Bladder microvascular endothelial cell (primary cell): ENCODE measurements at places on chromosomes 3 and 15. TPM values are rescaled to one million over a fixed set of nuclear protein-coding genes. Genes with fewer than 3 reads are reported as not detected.

The GABRB3 gene
- under 0.01 TPM in 1 of 2 replicates, not detected in the other for total RNA-seq

The CFAP20DC gene
- total RNA-seq, result 0.81 and 0.82 TPM in 2 replicates

The PIGBOS1 gene
- 5.0 and 5.3 TPM in 2 replicates for total RNA-seq

The KLHL6 gene
- 6.9 and 8.6 TPM in 2 replicates for total RNA-seq
